ENCODE measurements at places on chromosomes 16 and 17.

- no peak for DNase-seq
These were observed 406.5 kb upstream of the MON1B start for GRCh38 chr16:76784530-76784929.

GRCh38 chr17:34015253-34015652 lies 239.8 kb upstream of the CCL2 start:
- DNase-seq, result no peak

DNA sequence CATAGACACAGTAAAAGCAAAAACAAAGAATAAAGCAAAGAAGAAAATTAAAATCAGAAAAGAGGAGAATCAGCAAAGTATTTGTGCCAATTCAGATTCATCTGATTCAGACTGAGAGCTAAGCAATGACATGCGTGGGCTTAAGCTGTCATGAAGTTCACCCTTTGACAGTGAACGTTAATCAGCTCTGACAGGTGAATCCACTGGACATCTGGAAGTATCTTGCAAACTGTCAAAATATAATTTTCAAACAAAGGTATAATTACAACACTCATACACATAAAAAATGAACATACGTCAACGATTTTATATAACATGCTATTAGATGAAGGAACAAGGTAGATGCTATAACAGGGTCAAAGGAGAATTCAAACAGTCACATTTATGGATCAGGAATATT lies 596.3 kb upstream of the SALL1 start:
- no peak for DNase-seq

DNA sequence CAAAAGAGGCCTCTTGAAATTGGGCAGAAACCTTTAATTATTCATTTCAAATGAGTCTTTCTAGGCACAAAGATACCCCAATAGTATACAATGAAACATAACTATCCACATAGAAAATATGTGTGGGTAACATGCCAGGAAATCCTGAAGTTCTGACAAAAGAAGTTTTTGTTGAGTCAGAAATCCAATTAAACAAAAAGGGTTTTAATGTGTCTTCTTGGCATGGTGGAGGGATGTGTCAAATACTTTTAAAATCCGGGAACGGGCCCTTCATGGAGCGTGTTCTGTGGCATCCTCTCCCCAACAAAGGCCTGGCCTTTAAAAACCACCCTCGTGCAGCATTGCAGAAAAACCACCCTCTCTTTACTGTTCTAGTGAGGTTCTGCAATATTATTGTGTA lies 14.2 kb downstream of the CDRT4 start:
- no peak for DNase-seq

DNA sequence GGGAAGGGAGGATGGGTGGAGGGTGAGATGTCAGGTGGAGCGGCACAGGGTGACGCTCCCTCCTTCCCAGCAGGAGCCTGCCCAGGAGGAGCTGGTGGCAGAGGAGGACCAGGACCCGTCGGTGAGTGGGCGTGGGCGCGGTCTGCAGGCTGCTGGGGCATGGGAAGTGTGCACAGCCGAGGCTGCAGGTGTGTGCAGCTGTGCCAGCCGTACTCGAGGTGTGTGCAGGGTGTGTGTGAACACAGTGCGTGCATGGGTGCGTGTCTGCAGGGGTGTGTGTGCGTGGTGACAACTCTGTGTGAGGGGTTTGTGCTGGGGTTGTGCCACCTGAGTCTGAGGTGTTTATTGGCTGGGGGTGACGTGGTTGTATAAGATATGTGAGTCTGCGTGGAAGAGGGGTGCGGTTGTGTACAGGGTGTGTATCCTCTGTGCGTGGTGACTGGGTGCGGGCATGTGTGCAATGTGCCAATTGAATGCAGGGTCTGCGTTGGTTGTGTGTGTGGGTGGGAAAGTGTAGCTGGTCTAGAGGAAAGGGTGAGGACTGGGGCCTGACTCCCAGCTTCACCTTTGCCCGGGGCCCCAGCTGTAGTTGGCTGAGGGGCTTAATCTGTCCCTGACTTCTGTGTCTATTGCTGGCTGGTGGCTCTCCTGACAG lies 670 bp downstream of the TNFSF12 start:
- no peak for DNase-seq

GRCh38 chr16:67474551-67475455 lies 6.2 kb downstream of the ATP6V0D1 start:
- DNase-seq, result peak; percentile 65

DNA sequence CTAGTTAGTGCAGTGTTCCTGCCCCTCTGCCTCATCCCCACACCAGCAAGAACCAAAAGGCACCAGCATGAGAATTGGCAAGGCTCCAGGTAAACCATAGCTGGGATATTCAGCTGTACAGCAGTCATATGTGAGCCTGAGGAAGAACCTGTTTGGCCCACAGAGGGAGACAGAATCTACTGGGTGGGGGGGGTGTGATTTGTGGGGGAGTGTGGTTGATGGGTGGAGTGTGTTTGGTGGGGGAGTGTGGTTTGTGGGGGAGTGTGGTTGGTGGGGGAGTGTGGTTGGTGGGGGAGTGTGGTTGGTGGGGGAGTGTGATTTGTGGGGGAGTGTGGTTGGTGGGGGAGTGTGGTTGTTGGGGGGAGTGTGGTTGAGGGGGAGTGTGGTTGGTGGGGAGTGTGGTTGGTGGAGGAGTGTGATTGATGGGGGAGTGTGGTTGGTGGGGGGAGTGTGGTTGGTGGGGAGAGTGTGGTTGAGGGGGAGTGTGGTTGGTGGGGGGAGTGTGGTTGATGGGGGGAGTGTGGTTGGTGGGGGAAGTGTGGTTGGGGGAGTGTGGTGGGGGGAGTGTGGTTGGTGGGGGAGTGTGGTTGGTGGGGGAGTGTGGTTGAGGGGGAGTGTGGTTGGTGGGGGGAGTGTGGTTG lies 19.5 kb downstream of the MINK1 start:
- no peak for DNase-seq

DNA sequence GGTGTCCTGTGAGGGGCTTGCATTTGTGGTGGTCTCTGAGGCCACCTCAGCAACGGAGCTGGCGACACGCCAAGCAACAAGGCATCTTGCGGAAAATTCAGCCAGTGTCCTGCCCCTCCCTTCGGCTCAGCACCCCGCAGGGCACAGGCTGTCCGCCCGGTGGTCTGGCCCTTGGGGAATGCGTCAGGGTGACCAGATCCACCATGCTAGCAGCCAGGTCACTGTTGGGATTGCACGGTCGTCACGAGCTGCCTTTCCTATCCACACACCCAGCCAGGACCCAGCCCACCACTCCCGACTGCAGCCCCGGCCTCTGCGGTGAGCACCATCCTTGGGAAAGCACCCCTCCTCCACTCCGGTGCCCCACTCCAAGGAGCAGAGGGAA lies 221.2 kb downstream of the NTN1 start:
- DNase-seq, result no peak

- no peak for DNase-seq
These were observed 78.5 kb downstream of the KLHDC4 start for GRCh38 chr16:87687126-87687910.

DNA sequence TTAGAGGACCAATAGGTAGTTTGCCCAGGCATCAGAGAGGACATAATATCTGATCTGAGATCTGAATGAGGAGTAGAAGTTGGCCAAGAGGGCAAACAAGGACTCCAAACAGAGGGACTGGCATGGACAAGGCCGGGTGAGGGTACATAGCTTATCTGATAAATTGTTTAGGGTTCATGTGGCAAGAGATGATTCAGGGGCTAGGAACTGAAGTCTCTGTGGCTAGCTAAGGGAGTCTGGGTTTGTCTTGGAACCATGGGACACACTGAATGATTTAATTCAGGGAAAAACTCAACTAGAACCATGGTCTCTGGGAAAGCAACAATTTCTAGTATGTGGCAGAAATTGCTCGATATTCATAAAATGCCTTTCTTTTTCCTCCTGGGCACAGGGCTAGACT lies 4.1 kb upstream of the AQP8 start:
- DNase-seq, result no peak

DNA sequence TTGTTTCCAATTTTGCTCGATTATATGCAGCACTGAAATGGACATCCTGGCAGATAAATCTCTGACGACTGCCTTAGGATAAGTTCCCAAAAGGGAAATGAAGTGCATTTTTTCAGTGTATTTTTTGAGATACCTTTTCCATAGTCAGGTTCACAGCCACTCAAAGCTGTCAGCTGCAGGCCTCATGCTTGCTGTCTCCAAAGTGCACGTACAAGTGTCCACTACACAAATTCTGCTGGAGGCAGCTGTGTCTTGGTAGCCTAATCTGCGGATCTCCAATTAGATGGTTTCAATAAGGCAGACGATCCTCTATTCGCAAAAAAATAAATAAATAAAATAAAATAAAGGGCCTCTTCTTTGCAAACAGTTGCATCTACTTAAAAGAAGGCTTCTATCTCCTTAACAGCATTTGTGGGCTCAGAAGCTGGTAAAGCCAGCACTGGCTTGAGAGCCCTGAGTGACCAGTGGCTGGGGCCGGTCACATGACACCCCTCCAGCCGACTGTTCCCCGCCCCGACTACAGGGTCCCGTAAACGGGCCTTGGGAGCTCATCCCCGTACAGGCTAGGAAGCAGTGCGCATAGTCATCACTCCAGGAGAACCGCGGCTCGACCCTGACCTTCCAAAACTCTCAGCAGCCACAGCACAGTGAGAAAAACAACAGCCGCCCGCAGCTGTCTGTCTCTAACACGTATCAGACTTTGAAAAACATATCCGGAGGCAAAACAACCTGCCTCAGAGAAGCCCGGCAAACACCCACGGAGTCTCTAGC lies 18.8 kb downstream of the RPH3AL start:
- DNase-seq, result no peak

GRCh38 chr17:36183001-36183971 lies 6.8 kb upstream of the TBC1D3B start:
- DNase-seq, result no peak

- no peak for DNase-seq
These were observed 2.1 kb downstream of the COL1A1 start for GRCh38 chr17:50199211-50199802.

GRCh38 chr16:69036399-69037091 lies 68.9 kb upstream of the HAS3 start:
- DNase-seq, result no peak

DNA sequence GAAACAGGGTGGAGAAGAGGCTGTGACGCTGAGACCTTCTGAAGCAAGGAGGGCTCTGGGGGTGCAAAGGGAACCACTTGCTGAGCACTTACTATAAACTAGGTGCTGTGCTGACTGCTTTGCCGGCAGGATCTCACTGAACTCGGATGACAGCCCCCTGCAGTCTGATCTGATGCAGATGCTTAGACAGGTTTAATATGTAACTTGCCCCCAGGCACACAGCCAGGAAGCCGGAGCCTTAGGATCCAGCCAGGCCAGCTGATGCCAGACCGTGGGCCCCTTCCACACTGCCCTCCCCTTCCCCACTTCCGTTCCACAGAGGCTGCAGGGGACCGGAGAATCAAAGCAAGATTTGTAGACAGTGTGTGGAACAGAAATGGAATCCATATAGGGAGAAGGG lies 23.1 kb downstream of the SPACA3 start:
- DNase-seq, result no peak

DNA sequence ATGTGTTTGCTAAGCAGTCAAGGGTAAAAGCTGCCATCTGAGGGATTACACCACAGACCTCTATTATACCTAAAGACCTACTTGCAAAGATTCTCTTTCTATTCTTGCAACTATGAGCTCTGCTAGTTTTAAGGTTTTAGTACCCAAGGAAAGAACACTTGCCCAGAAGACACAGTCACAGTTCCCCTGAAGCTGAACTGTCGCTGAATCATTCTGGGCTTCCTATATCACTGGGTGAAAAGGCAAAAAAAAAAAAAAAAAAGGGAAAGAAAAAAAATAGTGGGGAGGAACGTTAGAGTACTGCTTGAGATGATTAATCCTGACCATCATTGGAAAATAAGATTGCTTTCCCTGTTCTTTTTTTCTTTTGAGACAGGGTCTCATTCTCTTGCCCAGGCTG lies 37.9 kb downstream of the LYRM1 start:
- DNase-seq, result peak; percentile 57

- no peak for DNase-seq
These were observed 120.3 kb downstream of the MRM1 start for GRCh38 chr17:36721560-36722120.

DNA sequence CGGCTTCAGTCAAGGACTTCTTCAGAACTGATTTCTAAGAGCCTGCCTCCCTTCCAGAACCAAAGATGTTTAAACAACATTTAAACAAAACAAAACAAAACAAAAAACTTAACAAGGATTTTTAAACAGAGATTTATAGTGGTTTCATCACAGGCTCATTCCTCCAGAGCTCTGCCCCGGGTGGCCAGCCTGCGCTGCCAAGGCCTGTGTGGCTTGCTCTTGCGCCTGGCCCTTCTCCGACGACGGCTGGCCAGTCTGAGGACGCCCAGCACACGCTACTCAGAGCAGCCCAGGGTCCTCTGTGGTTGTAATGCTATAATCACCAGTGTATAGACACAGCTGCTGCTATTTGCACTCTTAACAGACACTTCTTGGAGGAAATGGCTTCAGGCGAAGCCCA lies 307.2 kb upstream of the MYOCD start:
- no peak for DNase-seq

GRCh38 chr17:57556977-57557376 lies 188.1 kb downstream of the CCDC182 start:
- no peak for DNase-seq

- DNase-seq, result no peak
These were observed 5.9 kb downstream of the KLHL36 start for GRCh38 chr16:84654238-84654637.

DNA sequence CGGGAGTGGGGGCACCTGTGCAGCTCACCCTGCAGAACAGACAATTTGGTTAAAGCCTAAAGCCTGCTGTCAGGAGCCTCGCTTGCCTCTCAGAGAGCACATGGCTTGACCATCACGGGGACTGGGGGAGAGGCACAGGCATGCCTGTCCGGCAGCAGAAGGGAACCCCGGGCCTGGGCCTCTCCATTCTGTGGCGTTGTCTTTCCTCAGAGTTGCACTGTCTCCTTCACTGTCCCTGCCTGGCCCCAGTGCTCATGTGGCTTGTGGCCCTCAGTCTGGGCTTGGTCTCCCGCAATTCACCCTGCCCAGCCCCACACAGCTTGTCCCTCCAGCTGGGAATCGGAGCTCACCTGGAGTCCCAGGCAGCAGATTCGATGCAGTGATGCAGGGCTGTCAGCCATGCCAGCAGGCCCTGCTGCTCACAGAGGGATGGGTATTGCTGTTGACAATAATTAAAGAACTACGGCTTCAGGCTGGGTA lies 189.9 kb downstream of the SEC14L1 start:
- DNase-seq, result no peak

GRCh38 chr17:8243827-8244226 lies 4.0 kb downstream of the CTC1 start:
- no peak for DNase-seq

DNA sequence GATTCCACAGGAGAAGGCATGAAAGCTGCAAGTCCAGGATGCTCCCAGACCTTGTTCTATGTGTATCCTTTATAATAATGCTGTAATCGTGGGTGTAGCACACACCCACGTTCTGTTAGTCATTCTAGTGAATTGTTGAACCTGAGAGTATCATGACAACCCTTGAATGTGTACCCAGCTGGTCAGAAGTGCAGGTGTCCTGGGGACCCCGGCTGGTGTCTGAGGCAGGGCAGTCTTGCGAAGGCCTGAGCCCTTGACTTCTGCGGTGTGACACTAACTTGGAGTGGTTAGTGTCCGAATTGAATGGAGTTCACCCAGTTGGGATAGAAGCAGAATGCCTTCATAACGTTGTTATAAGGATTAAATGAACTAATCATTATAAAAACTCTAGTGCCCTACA lies 218.0 kb upstream of the TNRC6C start:
- DNase-seq, result no peak

- DNase-seq, result peak; percentile 54
These were observed 248.8 kb upstream of the TBX2 start for GRCh38 chr17:61150686-61151299.

Data from MV-4-11 (cell line).